ENCODE measurements at places on chromosomes 11 and 22. TPM values are rescaled to one million over a fixed set of nuclear protein-coding genes. Genes with fewer than 3 reads are reported as not detected.

The PATE2 gene
- total RNA-seq = 1.3 TPM

The B4GALNT4 gene
- total RNA-seq = 6.1 TPM

The MYRF gene
- 15.3 TPM for total RNA-seq

The IRAG1 gene
- total RNA-seq = 1.3 TPM

The TUB gene
- total RNA-seq = not detected

The MPPED2 gene
- not detected for total RNA-seq

The TMEM151A gene
- total RNA-seq = 0.15 TPM

The KCNJ11 gene
- total RNA-seq = 0.93 TPM

The DNAL4 gene
- total RNA-seq = 53.0 TPM

The MS4A3 gene
- total RNA-seq = not detected

The MPZL2 gene
- total RNA-seq = 39.4 TPM

The TMEM45B gene
- 13.3 TPM for total RNA-seq

The UBQLNL gene
- not detected for total RNA-seq

The RIC3 gene
- not detected for total RNA-seq

The HEPN1 gene
- not detected for total RNA-seq

The CYTH4 gene
- not detected for total RNA-seq

The C11orf86 gene
- not detected for total RNA-seq

The CRYBB2 gene
- total RNA-seq = 1.0 TPM

The ZFP91 gene
- total RNA-seq = 67.5 TPM

The ZNF215 gene
- total RNA-seq = 2.6 TPM

The MAP6 gene
- not detected for total RNA-seq

All from PC-9 (cell line).